NCI-H1417 (cell line): ENCODE measurements at places on chromosomes 16 and 17.

DNA sequence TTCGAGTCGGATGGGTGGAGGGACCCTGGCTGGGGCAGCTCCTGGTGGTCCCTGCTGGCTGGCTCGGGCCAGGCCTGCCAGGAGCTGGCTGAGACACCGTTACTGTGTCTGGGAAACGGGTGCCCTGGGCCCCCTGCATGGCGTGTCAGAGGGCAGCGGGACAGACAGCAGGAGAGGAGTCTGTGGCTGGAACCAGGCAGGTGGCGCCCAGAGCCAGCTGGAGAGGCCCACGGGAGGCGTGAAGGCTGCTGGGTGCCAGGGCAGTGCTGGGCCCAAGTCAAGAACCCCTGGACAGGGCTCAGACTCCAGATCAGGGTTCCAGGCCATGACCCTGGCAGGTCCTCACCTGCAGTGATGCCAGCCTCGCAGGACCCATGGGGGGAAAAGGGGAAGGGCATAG, 16.6 kb downstream of the SOX8 start:
- no peak for DNase-seq

DNA sequence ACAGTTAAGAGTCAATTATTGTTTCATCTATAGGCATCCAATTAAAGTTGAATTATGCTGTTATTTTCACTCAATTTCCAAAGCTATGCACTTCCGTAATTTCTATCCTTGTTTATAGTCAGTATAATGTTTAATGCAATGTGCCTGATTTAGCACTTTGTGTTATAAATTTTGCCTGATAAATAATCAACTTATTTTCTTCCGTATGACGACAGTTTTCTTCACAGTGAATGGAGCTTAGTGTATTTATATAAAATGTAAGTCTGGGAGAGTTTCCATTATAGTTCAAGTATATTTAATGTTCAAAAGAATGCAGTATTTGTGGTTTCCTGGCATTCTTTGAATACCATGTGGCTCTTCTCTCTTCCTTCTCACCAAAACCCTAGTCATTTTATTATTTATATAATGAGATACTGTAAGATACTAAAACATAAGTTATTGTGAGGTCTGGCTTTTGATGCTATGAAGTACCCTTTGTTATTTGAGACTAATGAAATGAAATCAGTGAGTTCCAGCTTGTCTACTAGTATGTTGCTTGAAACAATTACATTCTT, 240.6 kb downstream of the PRKCA start:
- DNase-seq, result no peak

- DNase-seq, result no peak
These were observed 35.7 kb downstream of the NLRC5 start for GRCh38 chr16:57024894-57025680.

- no peak for DNase-seq
These were observed 58.4 kb downstream of the WDR45B start for GRCh38 chr17:82589851-82590180.

DNA sequence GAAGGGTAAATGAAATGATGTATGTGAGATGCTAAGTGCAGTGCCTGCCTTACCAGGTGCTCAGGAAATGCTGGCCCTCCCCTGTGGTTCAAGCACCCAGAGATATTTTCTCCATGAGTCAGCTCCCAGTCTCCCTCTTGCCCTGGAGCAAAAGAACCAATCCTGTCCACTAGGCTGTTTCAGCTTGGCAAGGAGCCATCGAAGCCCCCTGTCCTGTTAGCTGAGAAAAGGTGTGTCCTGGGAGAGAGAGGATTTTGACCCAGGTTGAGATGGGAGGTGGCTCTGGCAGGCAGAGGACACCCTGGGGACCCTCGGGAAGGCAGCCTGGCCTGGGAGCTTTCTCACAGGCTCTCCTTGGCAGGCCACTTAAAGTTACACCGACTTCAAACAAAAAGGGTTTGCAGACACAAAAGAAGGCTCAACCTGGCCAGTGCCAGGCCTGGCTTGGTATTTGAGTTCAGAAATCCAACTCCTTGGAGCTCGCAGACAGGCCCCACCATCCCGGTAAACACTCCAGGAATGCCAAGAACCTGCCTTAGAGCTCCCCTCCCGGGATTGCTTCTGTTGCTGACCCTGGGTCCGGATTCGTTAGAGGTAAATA, 29.6 kb downstream of the NTN1 start:
- DNase-seq, result no peak

DNA sequence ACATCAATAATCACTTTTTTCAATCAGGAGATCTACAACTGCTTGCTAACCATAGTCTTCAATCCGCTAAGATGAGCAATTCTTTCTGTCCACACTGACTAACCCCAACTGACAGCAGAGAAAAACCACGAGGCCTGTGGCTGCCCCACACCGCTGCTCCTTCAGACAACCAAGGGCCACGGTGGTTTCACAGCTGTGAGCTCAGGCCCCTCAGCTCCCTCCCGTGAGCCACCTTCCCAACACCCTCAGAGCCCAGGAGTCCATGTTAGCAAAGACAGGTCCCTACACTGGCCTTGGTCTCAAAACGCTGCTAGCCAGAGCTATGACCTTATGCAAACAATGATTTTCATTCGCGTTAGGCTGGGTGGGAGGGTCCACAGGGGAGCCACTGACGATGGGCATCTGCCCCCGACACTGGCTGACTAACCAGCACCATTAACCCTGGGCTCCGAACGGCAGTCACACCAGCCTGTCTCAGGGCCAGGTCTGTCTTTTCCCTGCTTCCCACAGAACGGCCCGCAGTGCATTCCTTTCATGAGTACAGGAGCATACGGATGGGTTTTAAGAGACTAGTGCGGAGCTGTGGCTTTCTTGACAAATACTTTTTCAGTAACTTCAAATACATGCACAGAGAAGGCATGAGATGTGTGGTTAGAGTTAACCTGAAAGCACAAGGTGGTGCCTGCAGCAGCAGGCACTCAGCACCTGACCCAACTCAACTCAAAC, 67.3 kb downstream of the ANKRD11 start:
- DNase-seq, result no peak

- peak; percentile 30 for DNase-seq
These were observed 128.4 kb downstream of the WWOX start for GRCh38 chr16:78227855-78228254.

- no peak for DNase-seq
These were observed 103.9 kb upstream of the CHMP6 start for GRCh38 chr17:80887639-80888175.

DNA sequence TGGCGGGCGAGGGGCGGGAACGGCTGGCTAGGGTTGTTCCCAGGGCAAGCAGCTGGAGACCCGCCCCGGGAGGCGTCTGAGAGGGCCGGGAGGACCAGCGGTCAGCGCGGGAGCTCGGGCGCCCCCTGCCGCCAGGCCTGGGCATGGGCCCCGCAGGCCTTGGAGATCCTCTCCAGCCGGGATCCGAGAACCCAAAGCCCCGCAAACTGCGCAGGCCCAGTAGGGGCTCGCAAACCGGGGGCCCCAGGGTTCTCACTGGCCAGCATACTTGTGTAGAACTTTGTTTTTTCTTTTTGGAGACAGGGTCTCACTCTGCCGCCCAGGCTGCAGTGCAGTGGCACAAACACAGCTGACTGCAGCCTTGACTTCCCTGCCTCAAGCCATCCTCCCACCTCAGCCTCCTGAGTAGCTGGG, 20.8 kb upstream of the ZNF423 start:
- DNase-seq, result no peak

GRCh38 chr17:28950017-28950751, 1.1 kb downstream of the PHF12 start:
- DNase-seq, result peak; percentile 14

GRCh38 chr17:83057397-83057761, 22.0 kb upstream of the METRNL start:
- no peak for DNase-seq

DNA sequence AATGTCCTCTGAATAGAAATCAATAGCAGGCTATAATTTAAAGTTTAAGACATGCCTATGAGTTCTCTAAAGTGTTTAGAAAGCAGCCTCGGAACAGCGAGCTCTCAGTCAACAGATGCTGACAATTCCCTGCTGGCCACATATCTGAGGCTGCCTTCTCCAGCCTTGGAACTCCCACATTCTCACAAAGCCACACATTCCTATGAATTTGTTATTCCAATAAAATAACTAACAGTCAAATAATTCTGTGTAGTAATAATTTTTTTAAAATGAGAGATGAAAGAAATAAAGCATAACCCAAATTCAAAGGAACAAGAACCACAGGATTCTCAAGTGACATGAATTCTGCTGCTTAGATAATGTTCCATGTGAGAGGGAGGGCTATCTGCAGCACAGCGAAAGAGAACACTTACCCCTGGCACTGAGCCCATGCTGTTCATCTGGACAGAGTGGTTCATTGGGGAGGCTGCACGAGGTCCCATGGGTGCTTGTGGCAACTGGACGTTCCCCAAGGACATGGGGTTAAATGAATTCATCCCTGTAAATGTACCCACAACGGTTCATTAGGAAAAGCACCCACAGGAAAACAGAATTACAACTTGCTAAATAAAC, 56.9 kb upstream of the TRAP1 start:
- DNase-seq, result no peak

- peak; percentile 8 for DNase-seq
These were observed 23.9 kb downstream of the NLRC3 start for GRCh38 chr16:3553138-3553923.

GRCh38 chr17:27550291-27550930, 80.6 kb upstream of the LGALS9 start:
- no peak for DNase-seq

- no peak for DNase-seq
These were observed 33.0 kb upstream of the GUCY2D start for GRCh38 chr17:7969433-7969832.

DNA sequence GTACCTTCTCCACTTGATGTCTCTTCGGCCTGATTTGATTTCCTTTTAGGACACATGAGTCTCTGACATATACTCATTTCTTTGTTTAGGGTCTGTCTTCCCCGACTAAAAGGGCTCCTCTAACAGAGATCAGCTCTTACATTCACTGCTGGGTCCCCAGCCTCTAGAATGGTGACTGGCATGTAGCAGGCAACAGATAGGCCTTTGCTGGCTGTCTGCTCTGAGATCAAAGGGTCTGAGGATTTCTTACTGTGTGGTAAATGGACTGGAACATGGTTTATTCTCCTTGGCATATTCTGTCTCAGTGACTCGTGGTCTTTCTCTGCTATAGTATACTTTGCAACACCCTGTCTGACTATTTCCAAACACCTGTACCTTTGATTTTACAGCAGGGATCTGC, 16.7 kb downstream of the DNAAF1 start:
- DNase-seq, result no peak

DNA sequence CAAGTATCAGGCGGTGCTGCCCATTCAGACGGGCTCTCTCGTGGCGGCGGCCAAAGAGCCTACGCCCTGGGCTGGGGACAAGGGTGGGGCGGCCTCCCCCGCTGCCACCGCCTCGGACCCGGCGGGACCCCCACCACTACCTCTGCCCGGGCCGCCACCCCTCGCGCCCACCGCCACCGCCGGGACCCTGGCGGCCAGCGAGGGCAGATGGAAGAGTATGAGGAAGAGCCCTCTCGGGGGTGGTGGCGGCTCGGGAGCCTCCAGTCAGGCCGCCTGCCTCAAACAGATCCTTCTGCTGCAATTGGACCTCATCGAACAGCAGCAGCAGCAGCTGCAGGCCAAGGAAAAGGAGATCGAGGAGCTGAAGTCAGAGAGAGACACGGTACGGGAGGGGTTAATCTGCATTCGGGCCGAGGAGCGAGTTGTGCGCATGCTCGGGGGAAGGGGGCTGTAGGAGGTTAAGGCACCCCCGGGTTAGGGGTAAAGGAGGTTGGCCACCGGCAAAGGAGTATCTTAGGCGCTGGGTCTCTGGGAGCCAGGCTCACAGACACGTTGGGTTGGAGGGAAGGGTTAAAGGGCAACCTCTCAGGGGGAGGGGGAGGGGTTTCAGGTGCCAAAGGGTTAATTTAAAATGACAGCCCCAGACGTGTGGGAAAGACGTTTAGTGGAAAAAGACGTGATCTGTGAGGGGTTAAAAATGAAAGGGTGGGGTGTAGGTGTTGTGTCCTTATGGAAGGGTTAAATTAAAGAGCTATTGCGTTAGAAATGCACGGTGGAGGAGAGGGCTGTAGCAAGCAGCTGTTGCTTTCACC, 1.4 kb downstream of the MSL1 start:
- DNase-seq, result peak; percentile 68

GRCh38 chr16:69049603-69050375, 55.7 kb upstream of the HAS3 start:
- no peak for DNase-seq

DNA sequence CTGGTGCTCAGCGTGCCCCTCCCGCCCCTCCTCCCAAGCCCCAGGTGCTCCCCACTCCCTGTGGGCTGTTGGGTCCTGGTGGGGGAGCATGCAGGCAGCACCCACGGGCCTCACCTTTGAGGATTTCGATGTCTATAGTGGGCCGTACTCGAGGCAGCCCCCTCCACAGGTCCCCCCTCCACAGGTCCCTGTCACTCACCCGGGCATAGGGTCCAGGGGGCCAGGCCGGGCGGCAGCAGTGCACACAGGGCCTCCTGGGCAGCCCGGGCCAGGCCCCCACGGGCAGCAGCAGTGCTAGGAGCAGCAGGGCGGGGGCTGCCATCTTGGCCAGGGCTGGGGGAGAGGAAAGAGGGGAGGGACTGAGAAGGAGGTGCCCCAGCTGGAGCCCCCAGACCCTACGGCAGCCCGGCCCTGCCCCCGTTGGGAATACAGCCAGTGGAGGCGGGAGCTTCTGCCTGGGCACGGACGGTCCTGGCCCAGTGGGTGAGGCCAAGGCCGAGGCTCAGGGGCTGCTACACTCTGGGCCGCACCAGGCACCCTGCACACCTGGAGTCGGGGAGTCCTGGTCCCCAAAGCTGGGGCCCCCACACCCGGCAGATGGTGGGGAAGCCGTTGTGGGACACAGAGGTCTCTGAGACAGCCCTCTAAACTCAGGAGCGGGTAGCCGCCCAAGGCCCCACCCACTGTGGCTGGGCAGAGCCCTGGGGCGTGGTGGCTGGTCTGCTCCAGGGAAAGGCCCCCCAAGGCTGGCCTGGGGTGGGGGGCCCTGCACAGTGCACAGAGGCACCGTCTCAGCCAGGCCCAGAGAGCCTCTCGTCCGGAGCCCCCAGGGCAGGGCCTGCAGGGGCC, 1.2 kb downstream of the C1QTNF8 start:
- DNase-seq, result no peak

GRCh38 chr16:51137097-51137496, 14.0 kb downstream of the SALL1 start:
- DNase-seq, result no peak

DNA sequence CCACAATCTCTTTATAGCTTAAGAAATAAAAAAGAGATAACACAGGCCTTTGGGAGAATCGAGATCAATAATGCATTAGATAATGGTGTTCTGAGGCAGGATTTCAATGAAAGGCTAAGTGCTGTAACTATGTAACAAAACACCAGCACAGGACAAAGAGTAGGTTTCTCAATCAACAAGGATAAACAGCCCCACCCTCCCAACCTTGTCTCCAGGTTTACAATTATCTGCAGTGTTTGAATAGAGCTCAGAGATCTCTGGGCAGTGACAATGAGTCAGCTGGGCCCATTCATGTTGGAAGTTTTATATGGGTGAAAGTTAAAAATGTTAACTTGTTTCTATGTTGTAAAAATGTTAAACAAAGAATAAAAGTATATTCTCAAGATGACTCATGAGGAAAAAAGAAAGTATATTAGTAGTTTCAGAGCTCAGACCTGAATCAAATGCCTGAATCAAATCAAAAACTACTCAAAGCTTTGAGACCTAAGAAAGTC, 17.0 kb upstream of the KRT20 start:
- DNase-seq, result peak; percentile 58
